ENCODE measurements at places on chromosomes 6 and 20.

GRCh38 chr6:117733341-117733740 is 58.1 kb downstream of the NUS1 start:
- DNase-seq = no peak

- DNase-seq = no peak
Measured at GRCh38 chr6:122713138-122713537, 66.4 kb upstream of the FABP7 start.

DNA sequence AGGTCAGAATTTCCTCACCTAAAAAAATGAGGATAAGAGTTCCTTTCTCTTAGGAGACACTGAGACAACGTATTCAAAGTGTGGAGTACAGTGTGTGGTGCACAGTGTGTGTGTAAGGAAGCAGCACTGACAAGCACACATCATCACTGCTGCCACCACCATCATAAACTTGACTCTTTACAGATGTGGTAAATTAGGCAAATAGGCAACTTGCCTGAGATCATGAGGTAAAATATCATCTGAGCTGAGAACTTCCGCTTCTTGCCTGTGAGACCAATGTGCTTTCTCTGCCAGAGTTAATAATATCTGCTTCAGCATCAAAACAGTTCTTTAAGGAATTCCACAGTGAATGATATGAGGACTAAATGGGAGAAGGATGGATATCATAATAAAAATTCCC is 52.7 kb downstream of the LYRM4 start:
- no peak for DNase-seq

DNA sequence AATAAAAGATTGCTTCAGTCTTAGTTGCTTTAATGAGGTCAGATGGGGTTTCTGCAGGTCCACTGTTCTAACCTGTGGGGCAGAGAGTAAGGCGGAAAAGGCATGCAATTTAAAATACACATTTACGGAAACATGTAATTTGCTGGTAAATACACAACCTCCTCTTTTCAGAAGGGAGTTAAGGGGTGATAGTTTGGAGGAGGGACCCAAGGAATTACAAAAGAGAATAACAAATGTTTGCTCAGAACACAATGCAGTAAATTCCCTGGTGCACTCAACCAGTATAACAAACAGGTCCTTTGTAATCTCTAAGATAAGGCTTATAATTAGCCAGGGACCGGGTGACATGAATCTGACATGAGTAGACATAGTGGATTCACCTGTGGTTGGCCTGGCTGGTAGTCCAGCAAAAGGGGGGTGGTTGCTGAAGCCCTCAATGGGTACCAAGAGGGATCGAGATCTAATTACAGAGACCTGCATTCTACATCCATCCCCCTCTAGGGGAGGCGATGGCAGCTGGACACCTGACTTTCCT is 295.1 kb downstream of the PHACTR1 start:
- no peak for DNase-seq

- no peak for DNase-seq
Measured at GRCh38 chr20:38426006-38426897, 8.9 kb downstream of the SNHG17 start.

DNA sequence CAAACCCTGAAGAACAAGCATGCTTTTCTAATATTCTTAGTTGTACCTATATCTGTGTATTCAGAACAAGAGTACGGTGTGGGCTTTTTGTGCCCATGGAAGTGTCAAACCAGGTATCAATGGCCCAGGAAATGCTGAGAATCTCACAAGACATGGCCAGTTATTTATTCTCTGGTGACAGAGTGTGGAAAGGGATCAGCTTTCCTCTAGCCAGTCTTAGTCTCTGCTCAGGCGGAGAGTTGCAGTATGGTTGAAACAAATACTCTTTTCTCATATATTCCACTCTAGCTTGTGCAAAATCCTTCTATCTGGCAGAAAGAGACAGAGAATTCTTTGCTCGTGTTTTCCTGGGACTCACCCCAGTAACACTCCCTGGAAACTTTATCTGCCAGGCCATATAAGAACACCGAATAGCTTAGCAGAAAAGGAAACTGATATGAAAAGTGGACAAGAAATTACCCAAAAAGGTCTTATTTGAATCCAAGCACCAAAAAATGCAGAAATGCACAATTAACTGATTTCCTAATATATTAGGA is 173.3 kb upstream of the RSPO3 start:
- DNase-seq = no peak

DNA sequence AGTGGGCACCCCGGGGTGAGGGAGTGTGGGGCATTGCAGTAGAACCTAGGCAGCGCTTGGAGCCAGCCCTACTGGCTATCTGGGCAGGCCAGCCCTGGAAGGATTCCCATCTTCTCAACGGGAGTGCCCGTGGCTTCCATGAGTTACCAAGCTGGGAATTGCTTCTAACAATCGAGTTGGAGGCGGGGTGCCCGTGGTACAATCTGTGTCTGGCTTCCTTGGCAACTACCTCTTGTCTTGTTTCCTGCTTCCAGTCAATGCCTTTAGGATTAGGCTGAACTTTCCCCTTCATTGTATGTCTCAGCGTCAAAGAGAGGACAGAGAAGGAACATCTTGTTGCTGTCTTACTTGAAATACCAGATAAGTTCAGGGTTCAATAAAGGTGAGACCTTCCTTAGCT is 33.3 kb downstream of the PPP1R14C start:
- no peak for DNase-seq

DNA sequence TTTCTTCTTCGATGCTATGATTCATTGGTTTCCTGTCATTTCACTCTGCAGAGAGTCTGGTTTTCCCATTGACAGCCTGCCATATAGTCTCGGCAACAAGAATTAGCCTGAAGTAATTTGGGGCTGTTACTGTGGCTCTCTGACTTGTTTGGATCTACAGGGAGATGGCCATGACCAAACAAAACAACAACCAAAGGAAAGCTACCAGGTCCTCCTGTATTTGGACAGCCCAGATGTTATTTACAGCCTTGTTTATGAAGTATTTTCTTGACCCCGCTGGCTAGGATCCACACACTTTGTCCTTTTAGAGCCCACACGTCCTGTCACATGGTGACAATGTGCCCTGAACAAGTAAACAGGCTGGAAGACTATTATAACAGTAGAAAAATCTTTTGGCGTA is 111.4 kb upstream of the PREP start:
- DNase-seq = no peak

DNA sequence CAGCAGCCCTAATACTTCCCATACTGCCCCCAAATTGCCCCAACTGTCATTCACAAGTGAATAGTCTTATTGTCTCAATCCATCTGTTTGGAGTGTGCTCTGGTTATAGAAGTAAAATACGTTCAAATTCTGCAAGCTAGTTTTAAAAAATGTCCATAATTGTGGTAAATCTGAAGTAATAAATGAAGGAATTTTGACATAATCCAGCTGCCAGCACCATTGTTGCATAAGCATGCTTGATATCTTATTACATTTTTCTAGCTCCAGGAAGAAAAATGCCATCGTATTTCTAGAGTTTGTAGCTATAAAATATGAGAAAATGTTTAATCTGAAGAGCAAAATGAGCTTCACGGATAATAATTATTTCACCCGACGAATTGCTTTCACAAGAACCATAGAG is 664.7 kb downstream of the RFPL4B start:
- no peak for DNase-seq

GRCh38 chr20:17541596-17541995 is 10.4 kb upstream of the BFSP1 start:
- DNase-seq = no peak
